CD4-positive, alpha-beta T cell treated with Interleukin-2 at 100 ng/mL for 4 hours (primary cell): ENCODE measurements at places on chromosomes 12 and 14.

DNA sequence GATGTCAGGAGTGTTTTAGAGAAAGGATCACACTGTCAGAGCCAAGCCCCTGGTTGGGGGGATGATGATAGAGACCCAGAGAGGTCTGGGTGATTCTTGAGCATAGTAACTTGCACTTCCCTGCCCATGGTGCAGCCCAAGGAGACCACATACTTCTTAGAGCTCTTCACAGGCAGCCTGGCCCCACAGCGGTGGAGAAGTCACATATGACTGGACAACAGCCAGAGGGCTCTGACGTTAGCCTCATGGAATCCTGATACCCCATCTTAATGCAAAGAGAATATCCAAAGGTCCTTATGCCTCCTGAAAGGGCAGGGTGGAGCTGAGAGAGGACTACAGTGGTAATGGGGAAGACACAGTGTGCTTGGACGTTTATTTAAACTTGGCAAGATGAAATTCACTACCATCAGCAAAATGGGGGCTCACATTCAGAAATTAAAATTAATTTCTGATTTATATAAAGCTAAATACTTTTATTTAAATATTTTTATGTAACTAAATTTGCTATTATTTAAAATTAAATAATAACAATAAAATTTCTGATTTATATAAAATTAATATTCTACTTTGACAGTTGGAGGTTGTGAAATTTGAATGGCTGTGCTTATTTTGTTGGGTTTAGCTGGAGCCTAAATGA, 131.3 kb downstream of the KTN1 start:
- no peak for DNase-seq

- no peak for DNase-seq
These were observed 115.3 kb upstream of the NAP1L1 start for GRCh38 chr12:76199808-76200207.

DNA sequence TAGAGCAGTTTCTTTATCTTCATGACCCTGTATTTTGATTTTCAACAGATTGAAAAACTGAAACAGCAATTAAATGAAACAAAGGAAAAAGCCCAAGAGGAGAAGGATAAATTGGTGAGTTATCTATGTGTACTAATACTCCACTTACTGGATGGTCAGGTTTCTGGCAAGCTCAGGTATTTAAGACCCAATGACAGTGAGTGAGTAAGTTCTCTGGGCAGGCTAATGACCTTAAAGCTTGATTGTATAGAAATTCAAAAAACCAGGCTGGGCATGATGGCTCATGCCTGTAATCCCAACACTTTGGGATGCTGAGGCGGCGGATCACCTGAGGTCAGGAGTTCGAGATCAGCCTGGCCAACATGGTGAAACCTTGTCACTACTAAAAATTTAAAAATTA, 10.0 kb downstream of the BBOF1 start:
- DNase-seq, result no peak

DNA sequence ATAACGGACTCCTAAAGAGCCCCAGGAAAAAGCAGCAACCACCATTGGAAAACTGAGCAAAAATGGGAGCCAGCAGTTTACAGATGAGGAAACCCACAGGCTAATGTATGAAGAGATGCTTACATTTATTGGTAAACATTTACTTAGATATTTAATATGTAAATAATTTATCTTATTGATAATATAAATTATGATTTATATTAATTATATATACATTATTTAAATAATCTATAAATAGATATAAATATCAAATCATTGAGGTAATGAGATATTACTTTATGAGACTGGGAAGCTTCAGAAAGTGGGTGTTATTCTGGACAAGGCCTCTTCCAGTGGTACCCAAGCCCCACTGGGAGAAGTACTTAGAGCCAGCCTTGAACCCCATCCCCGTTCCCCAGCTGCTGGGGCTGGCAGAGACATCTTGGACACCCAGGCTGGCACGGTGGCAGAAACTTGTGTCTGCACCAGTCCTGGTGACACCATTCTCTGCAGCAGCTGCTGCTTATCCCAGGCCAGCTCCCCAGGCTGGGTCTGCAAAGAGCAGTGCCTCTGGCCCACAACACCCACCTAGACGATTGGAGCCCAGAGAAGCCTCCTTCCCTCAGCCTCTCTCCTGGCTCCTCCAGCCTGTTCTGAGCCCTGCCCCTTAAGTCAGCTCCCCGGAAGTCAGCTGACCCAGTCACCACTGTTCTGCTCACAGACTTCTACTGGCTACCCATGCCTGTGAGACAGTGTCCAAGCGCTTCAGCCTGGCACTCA, 25.9 kb downstream of the ISCA2 start:
- DNase-seq, result no peak

DNA sequence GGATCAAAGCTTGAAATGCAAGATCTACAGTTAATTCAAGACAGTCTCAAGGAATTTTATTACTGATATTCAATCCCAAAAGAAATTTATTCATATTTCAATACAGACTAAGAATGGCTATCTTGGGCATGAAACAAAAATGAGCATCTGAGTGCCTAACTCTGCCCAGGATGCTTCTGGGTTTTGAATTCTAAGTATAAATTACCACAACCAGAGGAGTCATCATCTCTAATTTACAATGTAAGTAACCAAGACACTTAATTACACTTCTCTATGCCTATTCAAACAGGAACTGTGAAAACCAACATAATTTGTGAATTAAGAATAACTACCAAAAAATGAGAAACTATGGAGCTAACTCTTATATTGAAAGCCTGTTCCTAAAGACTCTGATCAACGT, 14.1 kb downstream of the OSBPL8 start:
- no peak for DNase-seq

- DNase-seq, result peak; percentile 27
These were observed 888 bp upstream of the PPP1R12A start for GRCh38 chr12:79935624-79936345.

- no peak for DNase-seq
These were observed 76.1 kb upstream of the RFX4 start for GRCh38 chr12:106506691-106507090.

DNA sequence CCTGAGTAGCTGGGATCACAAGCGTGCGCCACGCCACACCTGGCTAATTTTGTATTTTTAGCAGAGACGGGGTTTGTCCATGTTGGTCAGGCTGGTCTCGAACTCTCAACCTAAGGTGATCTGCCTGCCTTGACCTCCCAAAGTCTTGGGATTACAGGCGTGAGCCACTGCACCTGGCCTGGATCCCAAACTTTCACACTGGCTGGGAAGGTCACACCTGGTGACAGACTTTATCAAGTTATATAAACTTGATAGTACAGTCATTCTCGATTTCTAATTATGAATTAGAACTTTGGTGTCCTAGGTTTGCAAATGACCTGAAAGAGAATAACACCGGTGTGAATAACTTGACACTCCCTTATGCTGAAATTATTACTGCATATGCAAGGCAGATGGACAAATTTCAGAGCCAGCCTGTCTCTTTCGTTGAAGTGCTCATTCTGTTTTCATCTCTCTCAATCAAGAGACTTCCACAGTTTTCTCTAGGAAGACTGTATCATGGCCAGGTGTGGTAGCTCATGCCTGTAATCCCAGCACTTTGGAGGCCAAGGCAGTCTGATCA, 5.9 kb downstream of the PLBD1 start:
- no peak for DNase-seq

GRCh38 chr14:34098985-34099349, 148.1 kb upstream of the EGLN3 start:
- no peak for DNase-seq

DNA sequence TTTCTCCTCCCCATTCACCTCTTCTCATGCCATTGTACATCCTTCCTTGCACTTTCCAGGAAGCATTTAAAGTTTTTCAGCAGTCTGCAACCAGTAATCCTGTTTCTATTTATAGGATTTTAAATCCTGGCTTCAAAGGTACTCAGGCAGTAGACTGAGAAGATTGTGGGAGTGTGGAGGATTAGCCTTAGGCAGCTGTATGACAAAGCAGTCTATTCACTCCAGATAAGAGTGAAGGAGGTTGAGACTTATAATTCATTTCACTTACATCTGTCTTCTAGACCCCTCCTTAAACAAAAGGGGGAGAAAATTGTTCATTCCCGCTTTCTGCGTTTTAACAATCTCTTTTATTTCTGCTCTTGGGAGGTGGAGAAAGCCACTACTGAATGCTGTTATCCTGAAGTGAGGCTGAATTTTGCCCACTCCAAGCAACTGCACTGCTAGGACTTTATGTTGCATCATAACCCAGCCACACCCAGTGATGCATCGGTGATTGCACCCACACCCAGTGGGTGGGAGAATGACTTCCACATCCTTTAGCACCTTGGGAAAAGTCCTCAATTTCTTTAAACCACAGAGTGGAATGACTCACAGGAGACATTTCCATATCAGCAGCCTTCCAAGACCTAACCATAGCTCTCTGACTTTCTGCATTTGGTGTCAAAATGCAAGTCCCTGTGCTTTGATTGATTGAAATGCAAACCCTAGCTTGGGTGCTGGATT, 382.5 kb upstream of the ATP2B1 start:
- DNase-seq, result peak; percentile 20

DNA sequence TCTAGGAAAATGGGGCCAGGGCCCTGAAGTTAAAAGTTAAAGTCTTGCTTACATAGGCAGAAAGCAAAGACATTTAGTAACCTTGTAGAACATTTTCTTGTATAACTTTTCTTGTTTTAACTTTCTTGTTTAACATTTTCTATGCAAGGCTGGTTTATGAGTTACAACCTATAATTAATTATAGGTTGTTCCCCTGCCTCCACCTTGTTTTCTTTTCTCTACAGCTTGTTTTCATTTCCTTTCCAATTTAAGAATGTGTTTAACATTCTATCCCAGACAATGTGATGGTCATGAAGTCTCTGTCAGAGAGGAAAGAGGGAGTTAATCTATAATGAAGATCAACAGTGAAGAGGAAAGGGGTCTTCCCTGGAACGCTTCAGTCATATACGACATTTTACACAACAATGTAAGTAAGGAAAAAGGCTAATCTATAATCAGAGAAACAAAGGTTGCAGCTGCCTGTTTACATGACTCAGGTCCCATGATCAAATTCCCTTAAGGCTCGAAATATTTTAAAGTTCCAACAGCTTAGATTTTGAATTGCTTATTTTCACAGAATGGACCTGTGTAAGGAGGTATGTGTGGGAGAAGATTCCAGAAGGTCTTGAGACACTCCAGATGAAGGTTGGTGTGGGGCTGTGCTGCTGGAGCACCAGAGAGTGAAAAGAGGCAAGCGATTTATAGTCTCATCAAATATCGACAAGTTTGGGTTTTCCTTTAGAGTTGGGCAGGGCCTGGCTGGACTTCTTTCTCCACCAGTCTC, 34.2 kb upstream of the TCL1B start:
- no peak for DNase-seq

DNA sequence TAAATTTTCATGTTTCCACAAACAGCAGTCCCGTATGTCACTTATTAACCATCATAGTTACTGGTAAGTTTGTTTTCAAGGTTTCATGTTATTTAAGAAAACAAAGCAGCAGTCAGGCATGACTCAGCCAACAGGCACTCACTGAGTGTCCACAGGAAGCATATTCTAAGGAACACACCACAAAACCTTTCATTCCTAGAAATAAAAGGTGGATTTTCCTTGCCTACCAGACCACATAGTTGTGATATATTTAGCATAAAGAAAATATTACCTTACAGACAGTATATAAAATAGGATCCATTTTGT, 143.3 kb upstream of the AVPR1A start:
- DNase-seq, result no peak
